ENCODE measurements at places on chromosomes 2 and 18. TPM values are rescaled to one million over a fixed set of nuclear protein-coding genes. Genes with fewer than 3 reads are reported as not detected.
A peak's percentile ranks its signal among the peaks of the same experiment; 100 is the strongest.

DNA sequence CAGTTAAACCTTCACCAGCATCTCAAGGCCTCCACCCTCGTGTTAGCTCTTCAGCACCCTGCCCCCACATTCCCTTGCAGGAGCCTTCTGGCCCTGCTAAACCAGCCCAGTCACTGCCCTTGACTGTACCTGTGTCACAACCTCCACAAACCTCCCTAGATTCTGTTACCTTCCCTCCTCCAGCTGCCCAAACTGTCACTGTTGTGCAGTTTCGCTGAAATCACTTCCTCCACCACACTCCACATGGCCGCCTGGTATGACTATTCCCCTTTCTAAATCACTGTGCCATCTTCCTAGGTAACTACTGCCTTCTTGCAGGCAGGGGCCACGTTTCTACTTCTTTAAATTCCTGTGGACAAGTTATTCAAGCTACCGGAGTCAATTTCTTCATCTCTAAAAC lies 160.2 kb downstream of the GALNT14 start:
- no peaks in the 10 kb centered on the region for H3K36me3 ChIP-seq
- no peak overlapping the region for H3K4me3 ChIP-seq
- H3K27me3 ChIP-seq, result peaks cover 19% of the 10 kb centered on the region
- H3K27ac ChIP-seq, result no peak overlapping the region
- DNase-seq, result no peak
- H3K4me1 ChIP-seq, result no peaks in the 10 kb centered on the region

- peaks cover 63% of the 10 kb centered on the region for H3K4me1 ChIP-seq
- peak overlapping the region; percentile 40 for H3K27ac ChIP-seq
- H3K4me3 ChIP-seq, result no peak overlapping the region
- H3K27me3 ChIP-seq, result no peaks in the 10 kb centered on the region
Measured at GRCh38 chr2:70471129-70471528, 82.5 kb downstream of the TGFA start.

GRCh38 chr2:119315241-119315925 lies 51.3 kb downstream of the C2orf76 start:
- no peak for DNase-seq
- H3K27ac ChIP-seq, result no peak overlapping the region
- H3K27me3 ChIP-seq, result no peaks in the 10 kb centered on the region
- no peak overlapping the region for H3K4me3 ChIP-seq
- H3K4me1 ChIP-seq, result no peaks in the 10 kb centered on the region

GRCh38 chr2:174428214-174428613 lies 32.7 kb downstream of the SCRN3 start:
- H3K4me3 ChIP-seq, result no peak overlapping the region
- peaks cover 46% of the 10 kb centered on the region for H3K36me3 ChIP-seq
- no peak overlapping the region for H3K27ac ChIP-seq
- H3K27me3 ChIP-seq, result no peaks in the 10 kb centered on the region
- no peak for DNase-seq

- no peak overlapping the region for H3K4me3 ChIP-seq
- no peaks in the 10 kb centered on the region for H3K4me1 ChIP-seq
- H3K36me3 ChIP-seq, result no peaks in the 10 kb centered on the region
- H3K27me3 ChIP-seq, result no peaks in the 10 kb centered on the region
- DNase-seq, result no peak
- no peak overlapping the region for H3K27ac ChIP-seq
Measured at GRCh38 chr2:155485141-155485842, 786.8 kb downstream of the KCNJ3 start.

DNA sequence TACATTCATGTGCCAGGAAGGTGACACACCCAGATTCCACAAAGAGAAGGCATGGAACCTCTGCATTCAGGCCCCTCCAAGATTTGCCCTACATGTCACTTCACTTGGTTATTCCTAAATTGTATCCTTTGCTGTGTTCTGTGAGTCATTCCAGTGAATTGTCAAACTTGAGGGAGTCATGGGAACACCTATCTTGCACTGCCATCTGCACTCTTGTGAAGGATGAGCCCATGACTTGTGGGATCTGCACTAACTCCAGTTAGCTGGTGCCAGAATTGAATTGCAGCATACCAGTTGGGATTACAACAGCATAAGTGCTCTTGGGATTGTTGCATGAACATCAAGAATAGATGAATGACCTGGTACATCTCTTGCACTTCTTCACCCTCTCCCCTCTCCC lies 1288.0 kb upstream of the ZEB2 start:
- H3K27ac ChIP-seq, result no peak overlapping the region
- no peak for DNase-seq
- no peaks in the 10 kb centered on the region for H3K4me1 ChIP-seq
- H3K36me3 ChIP-seq, result no peaks in the 10 kb centered on the region
- H3K27me3 ChIP-seq, result no peaks in the 10 kb centered on the region

DNA sequence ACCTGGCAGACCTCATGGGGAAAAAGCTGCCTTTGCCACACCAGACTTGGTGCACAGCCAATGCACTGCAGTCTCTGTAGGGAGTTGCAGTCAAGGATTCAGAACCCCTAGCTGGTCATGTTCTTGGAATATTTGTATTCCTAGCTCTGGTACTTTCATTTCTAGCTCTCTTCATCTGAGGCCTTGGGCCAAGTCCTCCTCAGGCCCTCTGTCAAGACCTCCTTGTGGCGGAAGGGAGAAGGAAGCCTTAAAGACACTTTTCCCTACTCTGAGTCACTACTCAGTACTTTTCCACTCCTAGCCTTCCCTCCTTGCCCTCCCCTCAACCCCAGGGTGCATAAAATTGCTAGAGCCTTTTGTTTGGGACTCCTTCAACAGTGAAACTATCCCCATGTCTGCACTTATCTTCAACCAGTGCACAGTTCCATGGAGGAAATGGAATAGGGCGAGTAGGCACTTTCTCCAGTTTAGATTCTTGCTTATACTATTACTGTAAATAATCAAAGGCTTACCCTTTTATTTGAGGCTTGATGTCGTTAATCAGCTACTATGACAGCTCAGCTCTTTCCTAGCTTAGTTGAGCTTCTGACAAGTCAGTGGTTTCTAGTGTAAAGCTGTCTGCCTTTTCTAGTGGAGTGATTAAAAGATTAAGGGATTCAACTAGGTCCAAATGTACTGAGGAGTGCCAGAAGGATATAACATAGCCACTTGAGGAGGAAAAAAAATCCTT lies 15.8 kb downstream of the M1AP start:
- H3K4me1 ChIP-seq, result no peaks in the 10 kb centered on the region
- no peaks in the 10 kb centered on the region for H3K36me3 ChIP-seq
- H3K27ac ChIP-seq, result no peak overlapping the region
- DNase-seq, result no peak
- H3K27me3 ChIP-seq, result no peaks in the 10 kb centered on the region

DNA sequence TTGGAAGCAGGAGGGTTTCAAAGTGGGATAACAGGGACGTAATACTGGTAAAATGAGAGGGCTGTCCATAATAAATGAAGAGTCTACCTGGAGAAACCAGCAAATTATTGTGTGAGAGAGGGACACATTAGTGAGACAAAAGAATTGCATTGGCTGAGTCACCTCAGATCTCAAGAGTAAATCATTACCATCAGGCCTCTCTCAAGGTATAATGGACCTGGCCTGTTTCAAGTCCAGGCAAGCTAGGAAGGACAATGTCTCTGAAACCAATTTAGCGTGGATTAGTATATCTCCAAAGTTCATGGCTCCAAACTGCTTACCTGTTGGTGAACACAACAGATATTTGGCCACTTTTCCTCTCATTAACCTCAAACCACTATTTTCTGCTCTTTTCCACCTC lies 471.4 kb downstream of the CMPK2 start:
- DNase-seq, result no peak
- no peak overlapping the region for H3K27ac ChIP-seq
- H3K4me3 ChIP-seq, result no peak overlapping the region
- peaks cover 1% of the 10 kb centered on the region for H3K27me3 ChIP-seq

- no peak overlapping the region for H3K4me3 ChIP-seq
- no peak for DNase-seq
- no peaks in the 10 kb centered on the region for H3K36me3 ChIP-seq
- peak overlapping the region; percentile 83 for H3K27ac ChIP-seq
Measured at GRCh38 chr18:63135101-63135500, 184.5 kb downstream of the BCL2 start.

- H3K27me3 ChIP-seq, result peaks cover 14% of the 10 kb centered on the region
- peaks cover 5% of the 10 kb centered on the region for H3K4me1 ChIP-seq
- no peak overlapping the region for H3K4me3 ChIP-seq
- peaks cover 7% of the 10 kb centered on the region for H3K36me3 ChIP-seq
Measured at GRCh38 chr2:173568054-173568453, 213.4 kb downstream of the CDCA7 start.

DNA sequence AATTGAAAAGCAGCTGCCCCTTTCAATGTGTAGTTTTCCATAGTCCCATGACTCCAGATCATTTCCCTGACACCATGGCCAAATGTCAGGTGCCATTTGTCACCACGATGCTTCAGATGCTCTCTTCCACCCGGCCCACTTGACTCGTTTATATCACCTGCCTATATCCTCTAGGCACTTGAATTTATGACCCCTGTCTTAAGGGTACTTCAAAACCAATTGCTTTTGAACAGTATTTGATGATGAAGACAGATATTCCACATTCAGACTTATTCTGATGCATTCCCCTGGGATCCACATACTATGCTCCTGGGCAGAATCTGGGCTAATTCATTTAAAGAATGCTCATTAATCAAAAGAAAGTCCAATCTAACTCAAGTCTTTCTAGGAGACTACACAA lies 16.9 kb upstream of the RHBDD1 start:
- H3K36me3 ChIP-seq, result peaks cover 4% of the 10 kb centered on the region
- H3K27me3 ChIP-seq, result peaks cover 8% of the 10 kb centered on the region
- no peak for DNase-seq
- H3K27ac ChIP-seq, result no peak overlapping the region
- H3K4me3 ChIP-seq, result no peak overlapping the region

- H3K27ac ChIP-seq, result peak overlapping the region; percentile 55
- no peak overlapping the region for H3K4me3 ChIP-seq
- H3K4me1 ChIP-seq, result peaks cover 23% of the 10 kb centered on the region
Measured at GRCh38 chr18:80105369-80106167, 3.5 kb upstream of the ADNP2 start.

DNA sequence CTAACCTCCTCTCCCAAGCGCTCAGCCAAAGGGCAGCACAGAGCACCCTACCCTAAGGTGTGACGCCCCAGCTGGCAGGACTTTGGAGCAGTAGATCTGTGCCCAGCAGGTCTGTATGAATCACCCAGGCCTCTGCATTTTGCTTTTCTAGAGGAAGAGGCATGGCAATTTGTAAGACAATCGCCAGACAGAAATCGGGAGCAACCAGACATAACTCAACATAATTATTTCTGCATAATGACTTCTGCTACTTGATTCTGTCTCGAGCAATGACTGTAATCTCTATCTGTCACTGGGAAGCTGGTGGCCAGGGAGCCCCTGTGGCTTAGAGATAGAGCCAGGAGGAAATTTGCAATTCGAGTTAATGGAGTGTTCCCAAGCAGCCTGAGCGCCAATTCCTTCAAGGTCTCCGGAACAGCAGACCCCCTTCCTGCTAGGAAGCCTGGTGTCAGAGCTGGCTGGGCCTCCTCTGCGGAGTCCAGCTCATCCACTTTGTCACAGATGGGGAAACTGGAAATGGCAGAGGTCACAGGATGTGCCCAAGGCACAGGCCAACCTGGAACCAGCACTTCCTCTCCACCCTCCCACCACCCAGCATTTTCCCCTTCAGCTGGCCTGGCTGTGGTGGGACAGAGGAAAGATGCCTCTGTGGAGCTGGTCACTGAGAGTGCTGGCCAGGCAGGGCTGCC lies 55.0 kb downstream of the ODC1 start:
- H3K4me1 ChIP-seq, result peaks cover 75% of the 10 kb centered on the region
- H3K36me3 ChIP-seq, result no peaks in the 10 kb centered on the region
- H3K27ac ChIP-seq, result peak overlapping the region; percentile 76
- no peak overlapping the region for H3K4me3 ChIP-seq
- DNase-seq, result no peak

GRCh38 chr2:119180892-119181291 lies 22.3 kb upstream of the C1QL2 start:
- H3K36me3 ChIP-seq, result no peaks in the 10 kb centered on the region
- no peak overlapping the region for H3K27ac ChIP-seq
- no peak for DNase-seq
- no peaks in the 10 kb centered on the region for H3K27me3 ChIP-seq
- no peak overlapping the region for H3K4me3 ChIP-seq
- no peaks in the 10 kb centered on the region for H3K4me1 ChIP-seq

DNA sequence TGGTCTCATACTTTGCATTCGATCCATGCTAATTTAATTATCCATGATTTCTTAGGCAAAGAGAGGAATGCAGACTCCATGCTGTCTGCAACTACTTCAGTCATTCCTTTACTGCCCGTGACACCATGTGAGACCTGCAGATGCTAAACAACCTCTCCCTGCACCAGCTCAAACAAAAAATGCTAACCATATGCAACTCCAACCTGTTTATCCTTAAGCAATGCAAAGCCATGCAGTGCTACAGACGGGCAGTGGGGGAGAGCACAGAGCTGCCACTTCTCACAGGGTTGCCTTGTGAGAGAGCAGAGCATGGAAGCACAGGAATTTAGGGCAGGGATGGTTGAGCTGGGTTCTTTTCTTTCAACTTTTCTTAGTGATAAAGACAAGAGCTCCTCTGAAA lies 74.9 kb upstream of the KLHL14 start:
- no peaks in the 10 kb centered on the region for H3K4me1 ChIP-seq
- H3K36me3 ChIP-seq, result peaks cover 7% of the 10 kb centered on the region
- no peak overlapping the region for H3K4me3 ChIP-seq
- DNase-seq, result no peak
- no peaks in the 10 kb centered on the region for H3K27me3 ChIP-seq
- H3K27ac ChIP-seq, result no peak overlapping the region

- no peak overlapping the region for H3K27ac ChIP-seq
- H3K36me3 ChIP-seq, result no peaks in the 10 kb centered on the region
- no peak overlapping the region for H3K4me3 ChIP-seq
- H3K27me3 ChIP-seq, result peaks cover 6% of the 10 kb centered on the region
- peaks cover 17% of the 10 kb centered on the region for H3K4me1 ChIP-seq
Measured at GRCh38 chr2:223046470-223047040, 5.4 kb upstream of the KCNE4 start.

Gene C2orf15
- total RNA-seq, result 3.9 TPM

Gene TPRKB
- total RNA-seq, result 35.6 TPM

Gene PSMA8
- total RNA-seq, result 1.4 TPM

Gene IL36A
- 1.2 TPM for total RNA-seq

Gene FOXD4L1
- total RNA-seq, result 0.21 TPM

Gene CYB5A
- total RNA-seq, result 43.1 TPM

Gene GKN2
- total RNA-seq, result not detected
